ENCODE measurements at places on chromosomes 6 and 20.

- no peak for DNase-seq
Measured at GRCh38 chr6:147149092-147149491, 55.1 kb upstream of the STXBP5 start.

DNA sequence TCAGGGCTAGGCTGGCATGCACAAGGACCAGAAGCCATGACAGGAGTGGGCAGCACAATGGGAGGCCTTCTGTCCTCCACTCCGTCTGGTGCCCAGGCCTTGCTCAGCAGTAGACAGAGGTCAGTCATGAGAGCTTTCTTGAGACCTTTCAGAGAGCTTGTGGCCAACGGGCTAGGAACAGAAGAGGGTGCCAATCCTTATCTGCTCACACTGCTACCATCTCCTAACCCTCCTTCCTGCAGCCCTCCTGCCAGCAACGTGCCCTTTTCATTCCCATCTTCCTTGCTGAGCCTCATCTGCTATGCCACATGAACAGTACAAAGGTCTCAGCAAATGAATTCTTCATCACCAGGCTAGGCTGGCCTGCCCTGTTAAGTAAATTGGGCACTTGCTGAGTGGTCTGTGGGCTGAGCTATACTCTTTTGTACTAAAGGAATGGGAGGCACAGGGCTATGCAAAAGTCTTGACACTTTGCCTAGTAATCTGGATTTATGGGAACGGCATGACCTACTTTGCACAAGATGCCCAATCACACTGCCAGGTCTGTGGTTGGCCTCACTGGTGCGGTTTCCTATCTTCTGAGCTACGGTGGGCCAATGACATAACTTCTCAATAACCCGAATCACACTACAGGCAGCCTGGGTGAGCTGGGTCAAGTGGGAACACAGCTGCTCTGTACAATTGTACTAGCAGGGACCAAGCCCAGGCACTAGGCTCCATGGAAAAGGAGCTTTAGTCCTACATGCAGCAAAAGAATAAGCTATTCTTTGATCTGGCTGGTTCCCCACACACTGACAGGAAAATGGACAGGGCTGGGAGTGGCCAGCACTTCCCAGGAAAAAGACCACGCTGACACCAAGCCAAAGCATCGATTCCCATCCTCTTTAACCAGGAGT lies 47.8 kb downstream of the ELOVL5 start:
- DNase-seq: no peak

DNA sequence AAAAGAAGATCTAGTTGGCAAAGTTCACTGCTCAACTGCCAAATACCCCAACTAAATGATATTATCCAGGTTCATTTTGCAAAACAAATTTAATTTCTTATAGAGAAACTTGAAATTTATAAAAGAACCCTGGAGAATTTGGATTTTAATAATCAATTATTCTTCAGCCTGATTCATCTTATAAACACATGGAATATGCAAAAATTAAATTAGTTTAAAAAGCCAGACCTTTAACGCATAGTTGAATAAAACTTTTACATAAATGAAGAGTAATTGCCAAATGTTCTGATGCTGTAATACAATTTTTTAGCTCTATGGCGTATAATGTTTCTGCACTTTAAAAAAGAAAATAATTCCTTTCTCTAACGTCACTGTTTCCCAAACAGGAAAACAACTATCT lies 33.2 kb upstream of the ANKRD60 start:
- no peak for DNase-seq

DNA sequence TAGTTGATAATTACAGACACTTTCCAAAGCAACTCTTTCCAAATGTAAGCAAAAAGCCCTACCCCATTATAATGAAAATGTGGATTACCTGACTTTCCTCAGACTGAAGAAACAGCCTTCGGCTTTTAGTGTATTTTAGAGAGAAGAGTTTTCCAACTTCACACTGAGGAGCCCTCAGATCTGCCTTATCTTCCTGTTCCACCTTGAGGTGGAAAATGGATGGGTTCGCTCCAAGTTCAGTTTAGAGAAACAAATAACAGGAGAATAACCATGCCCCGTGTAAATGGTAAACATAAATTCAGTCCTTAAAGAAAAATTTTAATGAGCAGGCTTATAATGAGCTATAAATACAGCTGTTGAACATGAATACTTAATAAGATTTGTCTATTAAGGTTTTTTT lies 21.1 kb upstream of the MTHFD1L start:
- no peak for DNase-seq

DNA sequence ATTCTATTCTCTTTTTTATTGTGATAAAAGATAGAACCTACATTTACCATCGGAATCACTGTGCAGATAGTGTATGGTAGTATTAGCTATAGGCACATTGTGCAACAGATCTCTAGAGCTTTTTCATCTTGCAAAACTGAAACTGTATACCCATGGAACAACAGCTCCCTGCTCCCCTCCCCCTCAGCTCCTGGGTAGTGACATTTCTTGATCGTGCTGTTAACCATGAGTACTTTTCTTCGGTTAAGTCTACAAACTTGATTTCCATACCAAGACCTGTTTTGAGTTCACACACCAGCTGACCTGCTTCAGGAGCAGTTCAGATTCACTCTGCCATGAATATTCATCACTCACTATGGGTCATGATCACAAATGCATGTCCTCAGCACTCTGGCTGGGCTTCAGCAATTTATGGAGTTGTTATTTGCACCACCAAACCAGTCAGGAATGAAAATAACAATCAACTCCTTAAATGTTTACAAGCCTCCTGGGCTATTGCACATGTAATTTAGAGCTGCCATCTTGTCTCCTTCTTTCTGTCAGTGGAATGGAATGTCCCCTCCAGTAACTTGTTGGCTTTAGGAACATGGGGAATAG lies 32.8 kb downstream of the PRDM1 start:
- DNase-seq: no peak

DNA sequence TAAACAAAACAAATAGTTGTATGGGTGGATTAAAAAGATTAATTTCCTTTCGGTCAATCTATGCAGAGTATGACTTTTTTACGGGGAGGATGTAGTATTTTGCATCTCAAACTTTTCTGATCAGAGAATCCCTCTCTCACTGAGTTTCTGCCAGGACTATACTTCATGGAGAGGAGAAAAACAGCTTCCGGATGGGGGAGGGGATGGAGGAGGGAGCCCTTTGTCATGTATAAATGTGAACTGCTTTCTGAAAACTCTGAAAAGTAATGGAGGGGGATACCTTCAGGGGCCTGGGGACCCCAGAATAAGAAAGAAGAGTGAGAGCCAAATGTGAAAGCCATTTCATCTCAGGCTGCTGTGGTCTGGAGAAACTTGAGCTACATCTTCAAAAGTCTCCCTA lies 173.1 kb upstream of the KCNK16 start:
- no peak for DNase-seq

DNA sequence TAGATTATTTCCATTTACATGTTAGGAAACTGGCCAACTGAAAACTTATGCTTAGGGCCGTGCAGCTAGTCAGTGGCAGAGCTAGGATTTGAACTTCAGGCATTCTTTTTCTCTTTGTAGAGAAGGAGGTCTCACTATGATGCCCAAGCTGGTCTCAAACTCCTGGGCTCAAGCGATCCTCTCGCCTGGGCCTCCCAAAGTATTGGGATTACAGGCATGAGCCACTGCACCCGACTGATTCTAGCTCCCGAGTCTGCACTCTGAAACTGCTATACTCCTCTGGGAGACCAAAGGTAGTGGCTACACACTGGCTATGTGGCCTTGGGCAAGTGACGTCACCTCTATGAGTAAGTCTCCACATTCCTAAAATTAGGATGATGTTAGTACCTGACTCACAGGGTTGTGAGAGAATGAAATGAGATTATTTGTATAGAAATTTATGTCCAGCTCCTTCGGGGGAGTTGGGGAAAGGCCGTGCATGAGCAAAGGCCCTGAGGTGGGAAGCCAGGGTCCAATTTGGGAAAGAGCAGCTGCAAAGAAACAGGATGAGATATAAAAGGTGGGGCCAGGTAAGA lies 6.4 kb downstream of the PLTP start:
- DNase-seq: no peak

DNA sequence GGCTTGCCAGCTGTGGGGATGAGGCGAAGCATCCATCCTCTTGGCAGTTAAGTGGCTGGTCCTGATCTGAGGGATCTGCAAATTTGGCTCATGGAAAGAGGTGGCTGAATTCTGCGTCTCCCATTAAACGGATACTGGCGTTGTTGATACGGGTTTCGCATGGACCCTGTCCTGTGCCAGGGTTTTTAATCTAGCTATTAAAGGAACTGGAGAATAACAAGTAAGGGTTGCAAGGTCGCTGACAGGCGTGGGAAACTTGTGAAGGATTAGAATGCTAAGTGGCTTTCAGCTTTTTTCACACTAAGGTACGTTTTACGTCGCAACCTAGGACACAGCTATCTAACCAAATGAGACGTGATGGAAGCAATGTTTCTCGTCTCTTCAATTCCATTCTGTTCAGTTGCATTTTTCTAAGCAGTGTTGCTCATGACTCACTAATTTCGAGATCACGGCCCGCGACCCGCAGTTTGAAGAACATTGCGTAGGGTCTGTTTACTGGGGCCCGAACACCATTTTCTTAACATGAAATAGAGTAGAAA lies 852 bp downstream of the GMNN start:
- no peak for DNase-seq

GRCh38 chr6:15244620-15245360 lies 1.1 kb upstream of the JARID2 start:
- DNase-seq: no peak

DNA sequence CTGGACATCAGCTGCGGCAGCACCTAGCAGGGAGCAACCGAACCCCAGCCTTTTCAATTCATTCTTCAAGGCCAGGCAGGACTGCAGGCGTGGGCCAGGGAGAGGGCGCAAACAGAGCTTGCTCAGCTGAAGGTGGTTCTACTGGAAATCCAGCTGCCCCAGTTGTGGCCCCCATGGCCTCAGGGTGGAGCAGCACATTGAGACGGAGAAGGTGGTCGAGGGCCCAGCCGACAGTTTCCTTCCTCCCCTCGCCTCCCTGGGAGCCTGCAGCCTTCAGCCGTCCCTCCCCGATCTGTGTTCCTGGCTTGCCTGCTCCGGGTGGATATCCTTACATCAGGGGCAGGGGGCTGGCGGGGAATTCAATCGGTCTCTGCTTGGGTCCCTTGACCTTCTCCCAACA lies 217.8 kb downstream of the ANKRD60 start:
- no peak for DNase-seq

DNA sequence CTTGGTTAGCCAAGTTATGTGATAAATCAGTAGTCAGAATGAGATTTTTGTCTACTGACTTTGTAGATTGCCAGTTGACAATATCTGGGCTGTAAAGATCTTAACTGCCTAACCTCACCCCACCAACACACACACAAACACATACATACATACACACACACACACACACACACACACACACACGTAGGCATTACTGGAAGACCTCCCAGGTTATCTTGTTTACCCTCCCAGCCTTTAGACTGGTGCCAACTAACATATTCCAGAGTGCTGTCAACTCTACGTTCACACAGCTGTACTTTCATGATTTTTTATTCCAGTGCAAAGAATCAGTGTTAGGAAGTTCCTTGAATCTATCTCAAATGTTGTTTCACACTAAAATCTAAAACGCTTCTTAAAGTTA lies 38.9 kb downstream of the BMP5 start:
- DNase-seq: no peak

DNA sequence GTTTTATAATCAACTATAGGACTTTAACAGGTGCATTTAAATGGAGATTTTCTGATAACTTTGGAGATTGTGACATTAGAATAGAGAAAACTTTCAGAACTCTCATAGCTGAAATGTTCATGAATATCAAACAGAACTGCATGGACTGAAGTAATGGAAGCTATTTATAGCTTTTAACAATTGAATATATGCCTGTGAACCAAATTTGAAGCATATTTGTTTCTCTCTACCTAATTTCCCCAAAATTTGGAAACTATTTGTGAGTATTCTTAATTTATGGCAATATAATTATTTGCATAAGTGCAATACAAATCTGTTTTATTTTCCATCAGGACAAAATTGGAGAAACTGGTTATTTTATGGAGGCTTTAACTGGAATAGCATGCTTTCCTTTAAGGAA lies 96.6 kb downstream of the PLG start:
- DNase-seq: no peak

GRCh38 chr20:20643927-20644326 lies 68.5 kb downstream of the RALGAPA2 start:
- no peak for DNase-seq

GRCh38 chr6:105821777-105822176 lies 264.4 kb upstream of the PRDM1 start:
- no peak for DNase-seq

DNA sequence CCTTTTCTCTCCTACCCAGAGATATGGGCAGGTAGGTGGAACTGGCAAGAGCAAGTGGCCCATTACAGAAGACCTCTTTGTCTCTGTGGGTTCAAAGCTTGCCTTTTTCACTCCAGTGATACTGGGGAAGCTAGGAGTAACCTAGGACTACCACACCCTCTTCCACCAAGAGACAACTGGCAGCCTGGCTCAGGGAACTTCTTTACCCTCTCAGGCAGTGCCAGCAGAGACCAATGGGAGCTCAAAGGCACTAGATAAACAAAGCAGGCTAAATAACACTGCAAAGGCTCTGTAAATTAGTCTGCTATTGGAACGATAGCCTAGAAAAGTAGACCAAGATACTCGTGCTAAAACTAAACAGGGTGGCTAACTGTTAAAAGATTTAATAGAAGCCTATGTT lies 32.1 kb downstream of the ATRN start:
- no peak for DNase-seq

GRCh38 chr6:158629367-158630221 lies 14.9 kb downstream of the DYNLT1 start:
- no peak for DNase-seq

- DNase-seq: no peak
Measured at GRCh38 chr6:35960187-35960586, 39.3 kb upstream of the SRPK1 start.

DNA sequence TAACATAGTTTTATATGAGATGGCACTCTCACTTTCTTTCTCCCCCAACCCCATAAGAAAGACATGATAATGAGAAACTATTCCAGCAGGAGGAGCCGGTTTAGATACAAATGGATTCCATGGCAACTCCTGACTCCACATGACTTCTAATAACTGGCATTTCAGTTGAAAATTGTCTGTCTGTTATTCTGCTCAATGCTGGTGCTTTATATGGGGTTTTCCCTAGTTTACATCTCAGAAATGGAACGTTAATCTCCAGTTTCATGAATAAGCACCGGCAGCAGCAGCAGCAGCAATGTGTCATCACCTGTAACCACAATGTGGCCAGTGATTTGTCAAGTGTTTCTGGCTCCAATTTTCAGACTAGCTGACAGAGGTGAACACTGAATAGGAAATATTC lies 8.0 kb upstream of the SIM1 start:
- DNase-seq: no peak

- DNase-seq: no peak
Measured at GRCh38 chr20:2652724-2653555, 508 bp downstream of the NOP56 start.

- no peak for DNase-seq
Measured at GRCh38 chr20:21004386-21005076, 101.6 kb downstream of the LINC00237 start.
